ENCODE measurements at places on chromosomes 5 and 9.
A peak's percentile ranks its signal among the peaks of the same experiment; 100 is the strongest.

DNA sequence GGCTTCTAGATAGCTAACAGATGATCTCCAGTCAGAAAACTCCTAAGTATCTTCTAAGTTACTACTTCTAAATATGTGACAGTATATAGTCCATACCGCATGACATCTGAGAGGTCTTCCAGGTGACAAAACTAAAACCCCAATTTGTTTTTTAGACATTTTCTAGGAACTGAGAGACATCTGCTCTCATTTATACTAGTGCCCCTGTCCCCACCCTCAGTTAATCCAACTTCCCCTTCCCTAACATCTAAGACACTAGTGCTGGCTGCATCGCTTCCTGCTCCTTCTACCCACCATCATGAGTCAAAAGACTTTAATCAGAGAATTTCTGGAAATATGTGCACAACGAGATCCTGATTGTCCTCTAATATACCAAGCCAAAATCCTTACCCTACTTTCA is 37.9 kb downstream of the FBXW11 start:
- no peak for DNase-seq

DNA sequence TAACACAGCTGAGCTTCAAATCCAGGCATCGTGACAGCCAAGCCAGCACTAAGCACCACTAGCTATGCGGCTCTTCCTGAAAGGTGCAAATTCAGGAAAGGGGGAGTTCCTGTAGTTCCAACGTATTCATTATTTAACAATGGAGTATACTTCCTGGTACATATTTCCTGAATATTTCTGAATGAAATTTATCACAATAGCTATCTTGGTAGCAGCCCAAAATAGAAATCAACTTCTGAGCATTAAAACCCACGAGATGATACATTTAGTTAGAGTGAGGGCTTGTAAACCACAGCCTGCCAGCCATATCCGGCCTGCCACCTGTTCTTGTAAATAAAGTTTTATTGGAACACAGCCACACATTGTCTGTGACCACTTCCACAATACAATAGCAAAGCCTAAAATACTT is 109.7 kb upstream of the RETREG1 start:
- DNase-seq: no peak

- DNase-seq: no peak
Measured at GRCh38 chr9:109934857-109935215, 154.8 kb downstream of the PALM2AKAP2 start.

DNA sequence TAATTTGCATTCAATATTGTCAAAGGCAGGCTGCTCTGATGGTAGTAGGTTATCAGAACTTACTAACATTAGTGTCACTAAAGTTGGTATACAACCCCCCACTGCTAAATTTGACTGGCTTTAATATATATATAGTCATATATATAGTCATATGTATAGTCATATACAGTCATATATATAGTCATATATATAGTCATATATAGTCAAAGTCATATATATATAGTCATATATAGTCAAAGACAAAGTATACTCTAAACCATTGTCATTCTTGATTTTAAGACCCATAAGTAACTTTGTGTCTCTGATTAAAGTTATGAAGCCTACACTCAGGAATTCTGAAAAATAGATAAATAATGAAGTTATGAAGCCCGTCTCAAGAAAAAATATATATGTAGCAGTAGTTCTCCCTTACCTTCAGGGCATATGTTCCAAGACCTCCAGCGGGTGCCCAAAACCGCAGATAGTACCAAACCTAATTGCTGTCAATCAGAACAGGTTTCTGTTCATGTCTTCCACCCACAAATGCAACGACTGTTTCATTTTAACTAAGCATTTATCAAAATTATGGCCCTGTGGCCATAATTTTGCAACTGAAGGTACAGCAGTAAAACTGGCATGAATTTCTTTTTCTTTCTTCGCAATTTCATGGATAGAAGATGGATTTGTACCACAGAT is 40.1 kb downstream of the TRPM6 start:
- DNase-seq: no peak

DNA sequence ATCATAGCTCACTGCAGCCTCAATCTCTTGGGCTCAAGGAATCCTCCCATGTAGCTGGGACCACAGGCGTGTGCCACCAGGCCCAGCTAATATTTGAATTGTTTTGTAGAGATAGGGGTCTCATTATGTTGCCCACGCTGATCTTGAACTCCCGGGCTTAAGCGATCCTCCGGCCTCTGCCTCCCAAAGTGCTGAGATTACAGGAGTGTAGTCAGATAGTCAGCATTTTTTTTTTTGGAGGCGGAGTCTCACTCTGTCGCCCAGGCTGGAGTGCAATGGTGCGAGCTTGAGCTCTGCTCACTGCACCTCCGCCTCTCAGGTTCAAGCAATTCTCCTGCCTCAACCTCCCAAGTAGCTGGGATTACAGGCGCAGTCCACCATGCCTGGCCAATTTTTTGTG is 1.6 kb upstream of the SAR1B start:
- DNase-seq: no peak

DNA sequence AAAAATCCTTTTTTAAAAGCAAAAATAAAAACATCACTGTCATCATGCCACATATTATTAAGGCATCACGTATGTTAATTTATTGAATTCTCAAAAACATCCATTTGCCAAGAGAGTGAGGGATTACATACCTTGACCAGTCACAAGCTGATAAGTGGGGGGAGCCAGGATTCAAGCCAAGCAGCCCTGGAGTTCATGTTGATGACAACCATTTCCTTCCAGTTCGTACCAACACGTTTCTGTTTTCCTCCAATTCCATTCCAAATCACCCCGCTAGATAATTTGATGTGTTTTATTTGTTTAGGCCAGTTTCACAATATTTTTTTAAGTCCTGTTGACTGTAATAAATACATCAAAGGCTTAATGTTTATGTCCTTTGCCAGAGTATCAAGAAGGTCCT is 53.0 kb downstream of the SLC1A3 start:
- DNase-seq: no peak

GRCh38 chr5:100043475-100043874 is 491.7 kb upstream of the FAM174A start:
- no peak for DNase-seq

- no peak for DNase-seq
Measured at GRCh38 chr9:121498487-121499176, 1.0 kb downstream of the GGTA1 start.

GRCh38 chr9:78158286-78158685 is 77.6 kb upstream of the CEP78 start:
- no peak for DNase-seq

DNA sequence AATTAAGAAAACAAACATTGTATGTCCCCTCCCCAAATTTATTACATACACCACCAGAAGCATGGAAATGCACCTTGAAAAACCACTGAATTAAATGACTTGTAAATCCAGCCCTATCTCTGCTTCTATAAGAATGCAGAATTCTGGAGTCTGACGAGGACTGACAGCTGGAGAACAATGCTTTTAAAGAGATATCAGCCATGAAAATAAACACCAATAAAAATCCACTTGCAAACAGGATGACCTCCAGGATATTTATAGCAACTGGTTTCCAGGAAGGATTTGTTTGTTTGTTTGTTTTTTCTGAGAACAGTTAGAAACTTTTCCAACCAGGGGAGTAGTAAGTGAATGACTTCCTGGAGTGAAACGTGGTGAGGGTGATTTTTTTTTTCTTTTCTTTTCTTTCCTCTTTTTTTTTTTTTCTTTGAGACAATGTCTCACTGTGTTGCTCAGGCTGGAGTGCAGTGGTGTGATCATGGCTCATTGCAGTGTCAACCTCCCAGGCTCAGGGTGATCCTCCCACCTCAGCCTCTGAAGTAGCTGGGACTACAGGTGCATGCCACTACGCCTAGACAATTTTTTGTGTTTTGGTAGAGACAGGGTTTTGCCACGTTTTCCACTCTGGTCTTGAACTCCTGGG is 38.7 kb upstream of the SLC36A1 start:
- DNase-seq: no peak

DNA sequence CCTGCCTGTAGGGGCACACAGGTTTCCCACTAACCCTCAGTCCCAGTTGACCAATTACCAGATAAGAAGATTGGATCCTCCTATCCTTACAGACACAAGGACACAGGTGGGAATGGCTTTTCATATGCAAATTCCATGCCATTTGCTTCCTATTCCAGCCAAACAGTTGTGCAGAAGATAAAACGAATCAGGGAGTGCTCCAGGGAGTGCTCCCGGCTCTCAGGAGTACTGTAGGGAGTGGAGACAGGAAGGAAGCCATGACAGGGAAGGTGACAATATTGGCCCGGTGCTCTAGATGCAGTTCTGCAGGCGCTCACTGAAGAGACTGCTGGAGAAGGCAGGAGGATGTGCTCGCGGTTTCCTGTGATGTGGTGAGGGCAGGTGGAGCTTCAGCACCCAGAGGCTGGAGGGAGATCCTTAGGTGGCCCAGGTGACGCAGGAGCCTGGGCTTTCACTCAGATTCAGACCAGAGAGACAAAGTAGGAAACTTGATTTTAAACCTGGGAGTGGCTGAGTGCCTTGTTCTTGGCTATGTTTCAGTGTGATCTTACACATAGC is 260.0 kb downstream of the AUH start:
- DNase-seq: no peak

DNA sequence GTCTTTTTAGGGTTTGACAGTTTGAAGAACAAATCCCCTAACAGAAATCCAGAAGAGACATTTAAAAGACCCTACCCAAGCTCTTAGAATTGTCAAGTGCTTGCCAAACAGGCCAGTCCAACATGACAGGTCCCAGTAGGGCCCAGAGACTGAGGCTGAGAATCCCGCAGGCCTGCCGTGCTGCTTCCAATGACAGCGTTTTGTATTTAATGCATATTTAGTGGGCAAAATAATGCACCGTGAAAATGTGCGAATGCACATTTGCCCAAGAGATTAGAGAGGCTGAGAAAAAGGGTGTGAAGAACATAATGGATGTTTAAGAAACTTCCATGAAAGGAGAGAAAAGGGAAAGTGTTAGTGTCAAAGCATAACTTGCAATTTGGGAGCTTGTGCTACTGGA is 57.6 kb downstream of the CD180 start:
- DNase-seq: no peak

- no peak for DNase-seq
Measured at GRCh38 chr5:172988276-172988675, 4.7 kb downstream of the ATP6V0E1 start.

DNA sequence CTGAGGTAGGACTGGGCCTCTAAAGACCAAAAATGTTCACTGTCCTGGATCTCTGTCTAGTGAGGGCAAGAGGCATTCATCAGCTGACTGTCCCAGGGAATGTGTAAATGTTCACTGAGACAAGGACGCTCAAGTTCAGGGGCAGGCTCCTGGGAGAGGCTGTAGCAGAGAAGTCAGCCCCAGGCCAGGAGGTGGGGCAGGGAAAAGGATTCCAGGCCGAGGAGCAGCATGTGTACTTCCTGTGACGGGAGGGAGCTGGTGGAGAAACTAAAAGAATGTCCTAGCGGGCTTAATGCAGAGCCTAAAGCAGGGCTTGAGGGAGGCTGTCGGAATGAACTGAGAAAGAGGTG is 205.8 kb downstream of the GABBR2 start:
- DNase-seq: no peak

GRCh38 chr5:73726606-73727231 is 100.7 kb downstream of the ARHGEF28 start:
- DNase-seq: no peak

DNA sequence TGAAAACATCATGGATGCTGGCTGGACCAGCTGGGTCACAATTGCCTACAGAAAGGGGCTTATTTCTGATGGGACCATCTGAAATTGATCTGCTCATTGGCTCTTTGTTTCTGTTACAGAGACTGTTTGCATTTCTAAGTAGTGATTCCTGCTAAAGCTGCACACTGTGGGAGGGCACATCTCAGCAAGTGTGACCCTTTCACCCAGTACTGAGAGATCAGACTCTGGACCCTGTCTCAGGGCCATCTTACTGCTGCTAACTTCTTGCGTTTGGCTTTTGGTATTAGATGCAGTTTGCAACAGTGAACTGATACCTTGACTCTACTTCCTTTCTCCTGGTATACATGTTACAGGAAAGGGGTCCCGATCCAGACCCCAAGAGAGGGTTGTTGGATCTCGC is 24.5 kb upstream of the KDM4C start:
- no peak for DNase-seq

DNA sequence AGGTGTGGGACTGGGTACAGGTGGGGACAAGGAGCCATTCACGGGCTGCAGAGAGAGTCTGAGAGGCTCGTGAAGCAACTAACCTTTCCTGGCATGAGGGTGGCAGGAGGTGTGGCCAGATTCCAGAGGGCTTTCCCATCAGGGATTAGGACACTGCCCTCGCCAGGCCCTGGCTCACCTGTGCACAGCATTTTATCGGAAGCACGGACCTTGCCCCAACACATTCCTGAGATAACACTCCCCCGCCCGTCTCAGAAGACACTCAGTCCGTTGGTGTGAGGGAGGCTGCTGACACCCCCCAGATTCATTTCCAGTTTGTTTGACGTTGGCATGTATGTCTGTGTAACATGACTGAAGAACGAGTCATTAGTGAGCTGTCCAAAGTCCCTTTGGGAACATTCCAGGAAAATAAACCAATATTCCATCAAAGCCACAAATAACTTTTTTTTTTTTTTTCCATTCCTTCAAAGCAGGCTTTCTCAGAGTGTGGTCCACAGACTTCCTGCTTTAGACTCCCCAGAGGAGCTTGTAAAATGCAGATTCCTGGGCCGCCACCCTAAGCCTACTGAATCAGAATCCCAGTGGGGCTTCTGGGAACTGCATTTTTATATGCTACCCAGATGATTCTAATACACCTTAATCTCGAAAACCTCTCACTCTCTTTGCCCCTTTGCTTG is 23.4 kb downstream of the WWC1 start:
- peak; percentile 100 for DNase-seq

- DNase-seq: no peak
Measured at GRCh38 chr5:80165452-80165851, 90.4 kb downstream of the SERINC5 start.

GRCh38 chr5:6904860-6905259 is 191.6 kb downstream of the TENT4A start:
- no peak for DNase-seq

DNA sequence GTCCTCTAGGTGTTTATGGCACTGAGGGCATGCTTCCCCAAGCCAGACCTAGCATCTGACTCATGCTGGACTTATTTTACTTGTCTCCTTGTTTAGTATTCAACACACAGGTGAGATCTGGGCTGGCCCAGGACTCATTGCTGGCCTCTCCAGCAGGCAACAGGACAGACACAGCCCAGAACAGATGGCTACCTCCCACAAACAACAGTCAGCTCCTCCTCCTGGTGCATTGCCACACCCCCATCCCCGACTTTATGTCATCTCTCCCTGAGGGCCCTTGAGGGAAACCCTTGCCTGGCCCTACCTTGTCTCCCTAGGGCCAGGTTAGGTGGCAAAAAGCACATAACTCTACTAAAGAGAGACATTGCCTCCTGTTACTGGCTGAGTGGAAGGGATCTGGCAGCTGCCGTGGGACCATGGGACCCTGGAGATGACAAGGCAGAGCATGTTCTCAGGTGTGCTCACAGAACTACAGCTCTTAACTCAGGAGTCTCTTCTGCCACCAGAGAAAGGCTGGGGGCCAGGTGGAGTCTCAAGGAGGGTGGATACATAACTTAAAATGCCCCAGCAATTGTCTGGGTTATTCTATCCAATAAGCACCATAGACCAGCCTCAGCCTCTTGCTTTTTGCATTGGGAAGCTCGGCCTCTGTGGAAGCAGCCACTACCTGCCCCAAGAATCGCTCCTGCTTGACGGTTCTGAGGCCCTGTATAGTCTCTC is 2.3 kb downstream of the ACSL6 start:
- DNase-seq: no peak

- DNase-seq: no peak
Measured at GRCh38 chr5:145960848-145961600, 24.6 kb downstream of the SH3RF2 start.
